ENCODE measurements at places on chromosomes 16 and 17. TPM values are rescaled to one million over a fixed set of nuclear protein-coding genes. Genes with fewer than 3 reads are reported as not detected.

TMEM238L gene
- 0.22 TPM for total RNA-seq

- H3K4me1 ChIP-seq = no peaks in the 10 kb centered on the region
- H3K27me3 ChIP-seq = no peaks in the 10 kb centered on the region
- no peak for DNase-seq
These were observed 51.2 kb upstream of the NKD1 start for GRCh38 chr16:50496990-50497389.

CLEC3A gene
- total RNA-seq = not detected

CIAO3 gene
- total RNA-seq = 16.1 TPM

SLC16A5 gene
- 7.9 TPM for total RNA-seq

GRCh38 chr17:8921147-8921546 is 44.4 kb downstream of the PIK3R5 start:
- no peak overlapping the region for H3K27ac ChIP-seq
- no peaks in the 10 kb centered on the region for H3K4me1 ChIP-seq
- no peak overlapping the region for H3K4me3 ChIP-seq
- no peaks in the 10 kb centered on the region for H3K27me3 ChIP-seq
- H3K36me3 ChIP-seq = no peaks in the 10 kb centered on the region

DNA sequence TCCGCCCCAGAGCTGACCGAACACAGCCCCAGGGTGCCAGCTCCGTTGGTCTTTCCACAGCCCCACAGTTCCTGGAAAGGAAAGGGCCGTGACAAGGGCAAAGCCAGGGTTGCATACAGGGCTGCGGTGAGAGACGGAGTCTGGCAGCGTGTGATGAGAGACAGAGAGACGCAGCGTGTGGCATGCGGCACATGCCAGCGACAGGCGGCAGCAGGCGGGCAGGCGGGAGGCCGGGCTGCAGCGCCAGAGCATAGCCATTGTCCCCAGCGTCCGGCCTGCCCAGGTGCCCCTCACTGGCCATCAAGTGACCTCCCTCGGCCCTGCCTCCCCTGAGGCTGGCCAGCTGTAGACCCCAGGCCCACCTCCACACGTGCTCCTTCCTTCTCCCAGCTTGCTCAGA is 8.6 kb downstream of the RTN4RL1 start:
- no peak for DNase-seq
- no peak overlapping the region for H3K4me3 ChIP-seq
- H3K27me3 ChIP-seq = no peaks in the 10 kb centered on the region

SOX8 gene
- 0.17 TPM for total RNA-seq

TPSG1 gene
- not detected for total RNA-seq

KRTAP4-2 gene
- not detected for total RNA-seq

GRCh38 chr16:81796035-81796434 is 16.9 kb downstream of the PLCG2 start:
- no peak overlapping the region for H3K27ac ChIP-seq
- H3K4me1 ChIP-seq = no peaks in the 10 kb centered on the region
- H3K36me3 ChIP-seq = no peaks in the 10 kb centered on the region
- DNase-seq = no peak

GPT2 gene
- 112 TPM for total RNA-seq

MT1F gene
- not detected for total RNA-seq

SCNN1B gene
- 0.81 TPM for total RNA-seq

TSPOAP1 gene
- total RNA-seq = 0.84 TPM

DNA sequence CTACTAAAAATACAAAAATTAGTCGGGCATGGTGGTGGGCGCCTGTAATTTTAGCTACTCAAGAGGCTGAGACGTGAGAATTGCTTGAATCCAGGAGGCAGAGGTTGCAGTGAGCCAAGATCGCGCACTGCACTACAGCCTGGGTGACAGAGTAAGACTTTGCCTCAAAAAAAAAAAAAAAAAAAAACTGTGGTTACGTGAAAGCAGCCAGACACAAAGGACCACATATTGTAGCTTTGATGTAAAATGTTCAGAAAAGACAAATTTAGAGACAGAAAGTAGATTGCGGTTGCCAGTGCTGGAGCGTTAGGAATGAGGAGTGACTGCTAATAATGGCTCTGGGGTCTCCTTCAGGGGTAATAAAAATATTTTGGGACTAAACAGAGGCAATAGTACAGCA is 4.0 kb upstream of the MEAK7 start:
- peaks cover 32% of the 10 kb centered on the region for H3K4me1 ChIP-seq
- no peaks in the 10 kb centered on the region for H3K36me3 ChIP-seq
- no peak overlapping the region for H3K27ac ChIP-seq
- no peaks in the 10 kb centered on the region for H3K27me3 ChIP-seq
- no peak overlapping the region for H3K4me3 ChIP-seq
- DNase-seq = no peak

DNA sequence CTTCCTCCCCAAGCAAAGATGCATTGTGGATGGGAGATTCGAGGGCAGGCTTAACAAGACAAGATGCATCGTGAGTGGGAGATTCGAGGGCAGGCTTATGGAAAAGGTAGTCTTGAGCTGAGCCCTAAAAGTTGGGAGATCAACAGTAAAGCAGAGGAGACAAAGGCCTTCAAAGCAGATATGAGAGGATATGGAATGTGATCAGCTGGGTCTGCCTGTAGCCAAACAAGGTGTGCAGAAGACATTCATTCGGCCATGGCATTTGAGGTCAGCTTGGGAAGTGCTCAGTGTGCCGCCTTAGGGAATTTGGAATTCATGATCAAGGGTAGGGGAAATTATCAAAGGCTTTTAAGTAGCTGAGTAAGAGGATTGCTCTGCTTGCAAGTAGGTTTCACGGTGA is 39.5 kb downstream of the DNAH9 start:
- no peak for DNase-seq
- H3K36me3 ChIP-seq = no peaks in the 10 kb centered on the region
- no peak overlapping the region for H3K27ac ChIP-seq
- no peak overlapping the region for H3K4me3 ChIP-seq
- no peaks in the 10 kb centered on the region for H3K4me1 ChIP-seq

DNA sequence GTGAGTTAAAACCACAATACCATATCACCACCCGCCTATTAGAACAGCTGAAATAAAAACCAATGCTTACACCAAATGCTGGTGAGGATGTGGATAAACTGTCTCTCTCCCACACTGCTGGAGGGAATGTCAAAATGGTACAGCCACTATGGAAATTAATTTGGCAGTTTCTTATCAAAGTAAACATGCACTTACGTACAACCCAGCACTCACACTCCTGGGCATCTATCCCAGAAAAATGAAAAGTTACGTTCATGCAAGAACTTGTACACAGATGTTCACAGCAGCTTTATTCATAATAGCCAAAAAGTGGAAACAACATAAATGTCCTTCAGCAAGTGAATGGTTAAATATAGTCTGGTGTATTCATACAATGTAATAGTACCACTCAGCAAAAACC is 173.2 kb upstream of the MYOCD start:
- no peak overlapping the region for H3K27ac ChIP-seq
- no peaks in the 10 kb centered on the region for H3K4me1 ChIP-seq
- no peaks in the 10 kb centered on the region for H3K27me3 ChIP-seq
- no peak for DNase-seq

ADAM11 gene
- not detected for total RNA-seq

DNA sequence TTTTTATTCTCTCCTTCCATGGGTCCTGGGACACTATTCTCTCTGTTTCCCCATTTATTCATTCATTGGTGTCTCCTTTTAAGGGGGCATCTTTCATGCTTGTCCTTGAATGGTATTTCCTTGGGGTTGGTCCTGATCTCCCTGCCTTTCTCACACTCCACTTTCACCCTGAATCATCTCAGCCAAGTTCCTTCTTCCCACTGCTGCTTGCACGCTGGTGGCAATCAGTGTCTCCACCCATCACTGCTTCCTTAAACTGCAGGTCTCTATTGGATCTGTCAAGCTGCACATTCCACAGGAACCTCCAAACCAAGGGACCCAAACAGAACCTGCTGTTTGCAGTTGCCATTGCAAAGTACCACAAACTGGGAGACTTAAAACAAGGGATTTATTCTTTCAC is 89.3 kb upstream of the SDK2 start:
- H3K36me3 ChIP-seq = no peaks in the 10 kb centered on the region
- H3K4me1 ChIP-seq = no peaks in the 10 kb centered on the region
- no peak for DNase-seq
- H3K27ac ChIP-seq = no peak overlapping the region

- H3K4me3 ChIP-seq = no peak overlapping the region
- no peak for DNase-seq
- H3K36me3 ChIP-seq = no peaks in the 10 kb centered on the region
- no peaks in the 10 kb centered on the region for H3K4me1 ChIP-seq
- H3K27ac ChIP-seq = no peak overlapping the region
These were observed 4.8 kb downstream of the GNG13 start for GRCh38 chr16:795580-796229.

CDRT15L2 gene
- not detected for total RNA-seq

DNA sequence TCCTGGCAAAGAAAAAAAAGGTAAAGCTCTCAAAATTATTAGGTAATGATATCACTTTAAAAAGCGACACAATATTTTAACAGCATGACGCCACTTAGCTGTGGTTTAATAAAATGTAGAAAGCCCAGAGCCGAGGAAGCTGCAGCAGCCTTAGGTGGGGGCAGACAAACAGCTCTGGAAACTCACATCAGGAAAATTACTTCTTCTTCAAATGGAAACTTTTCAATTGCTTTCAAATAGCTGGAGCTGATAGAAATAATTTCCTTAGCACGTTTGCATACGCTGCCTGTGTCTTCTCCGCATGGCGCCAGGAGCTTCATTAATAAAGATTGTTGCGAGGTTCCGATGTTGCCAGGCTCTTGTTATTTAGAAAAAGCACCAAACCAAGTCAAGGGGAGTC is 835.3 kb upstream of the EEF2KMT start:
- no peak for DNase-seq
- H3K27me3 ChIP-seq = no peaks in the 10 kb centered on the region
- H3K4me1 ChIP-seq = no peaks in the 10 kb centered on the region

NPW gene
- total RNA-seq = not detected
